Progenitor cell of endocrine pancreas (in vitro differentiated cells): ENCODE measurements at places on chromosomes 3 and 15. TPM values are rescaled to one million over a fixed set of nuclear protein-coding genes. Genes with fewer than 3 reads are reported as not detected.

Gene MAP2K5
- 26.0 and 30.7 TPM in 2 replicates for total RNA-seq

DNA sequence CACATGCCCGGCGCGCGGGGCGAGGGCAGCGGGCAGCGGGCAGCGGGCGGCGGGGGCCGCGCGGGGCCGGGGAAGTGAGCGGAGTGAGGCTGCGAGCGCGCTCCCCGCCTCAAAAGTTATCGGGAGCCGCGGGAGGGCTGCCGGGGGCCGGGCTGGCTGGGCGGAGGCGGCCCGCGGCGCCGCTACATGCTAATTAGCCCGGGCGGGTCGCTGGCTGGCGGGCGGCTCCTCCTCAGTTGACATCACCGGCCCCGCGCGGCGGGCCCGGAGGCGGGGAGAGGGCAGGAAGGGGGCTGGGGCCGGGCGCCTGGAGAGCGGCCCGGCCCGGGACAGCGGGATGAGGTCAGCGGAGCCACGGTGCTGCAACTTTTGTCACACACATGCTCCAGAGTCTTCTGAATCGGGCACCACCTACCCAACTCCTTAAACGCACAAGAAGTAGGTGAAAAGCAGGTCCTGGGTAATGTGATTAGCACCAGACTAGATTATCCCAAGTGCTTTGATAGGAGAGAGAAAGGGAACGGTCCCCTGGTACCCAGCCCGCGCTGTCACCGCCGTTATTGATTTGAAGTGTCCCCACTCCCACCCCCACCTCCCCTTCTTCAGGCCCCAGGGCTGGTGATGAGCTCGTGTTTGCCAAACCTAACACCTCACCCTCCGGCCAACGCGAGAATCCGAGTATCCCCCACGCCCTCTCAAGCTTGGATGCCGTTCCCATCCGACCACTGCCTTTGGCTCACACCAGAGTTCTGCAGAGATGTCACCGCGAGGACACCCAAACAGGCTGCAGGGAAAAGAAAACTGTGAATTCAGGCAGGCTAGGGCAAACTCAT lies at the start of gene HEG1:
TSS of gene HEG1 (minus strand) at position 85 of the 833 bp plus-strand sequence. CDS start 107 bp downstream, outside the sequence.
- DNase-seq, result peak; percentile 41

GRCh38 chr3:134852893-134853351 lies 57.9 kb downstream of the EPHB1 start:
- DNase-seq, result no peak

GRCh38 chr3:39050029-39050428 lies 1.7 kb downstream of the SCN11A start:
- no peak for DNase-seq

DNA sequence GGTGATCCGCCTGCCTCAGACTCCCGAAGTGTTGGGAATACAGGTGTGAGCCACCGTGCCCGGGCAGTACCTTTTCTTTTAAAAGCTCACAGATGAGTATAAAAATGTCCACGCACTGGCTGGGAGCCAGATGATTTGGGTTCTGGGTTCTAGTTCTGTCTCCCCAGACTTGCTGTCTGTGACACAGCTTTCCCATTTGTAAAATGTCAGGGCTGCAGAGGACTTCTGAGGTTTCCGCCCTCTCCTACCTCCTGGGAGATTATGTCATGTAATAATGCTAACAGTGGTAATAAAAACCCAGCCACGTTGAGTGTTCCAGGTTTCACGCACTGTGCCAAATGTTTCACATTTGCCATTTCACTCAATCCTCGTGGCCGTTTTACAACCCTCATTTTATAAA lies 1.3 kb upstream of the PPP4R2 start:
- no peak for DNase-seq

Gene GOLGA8G
- total RNA-seq, result not detected in 2 replicates

DNA sequence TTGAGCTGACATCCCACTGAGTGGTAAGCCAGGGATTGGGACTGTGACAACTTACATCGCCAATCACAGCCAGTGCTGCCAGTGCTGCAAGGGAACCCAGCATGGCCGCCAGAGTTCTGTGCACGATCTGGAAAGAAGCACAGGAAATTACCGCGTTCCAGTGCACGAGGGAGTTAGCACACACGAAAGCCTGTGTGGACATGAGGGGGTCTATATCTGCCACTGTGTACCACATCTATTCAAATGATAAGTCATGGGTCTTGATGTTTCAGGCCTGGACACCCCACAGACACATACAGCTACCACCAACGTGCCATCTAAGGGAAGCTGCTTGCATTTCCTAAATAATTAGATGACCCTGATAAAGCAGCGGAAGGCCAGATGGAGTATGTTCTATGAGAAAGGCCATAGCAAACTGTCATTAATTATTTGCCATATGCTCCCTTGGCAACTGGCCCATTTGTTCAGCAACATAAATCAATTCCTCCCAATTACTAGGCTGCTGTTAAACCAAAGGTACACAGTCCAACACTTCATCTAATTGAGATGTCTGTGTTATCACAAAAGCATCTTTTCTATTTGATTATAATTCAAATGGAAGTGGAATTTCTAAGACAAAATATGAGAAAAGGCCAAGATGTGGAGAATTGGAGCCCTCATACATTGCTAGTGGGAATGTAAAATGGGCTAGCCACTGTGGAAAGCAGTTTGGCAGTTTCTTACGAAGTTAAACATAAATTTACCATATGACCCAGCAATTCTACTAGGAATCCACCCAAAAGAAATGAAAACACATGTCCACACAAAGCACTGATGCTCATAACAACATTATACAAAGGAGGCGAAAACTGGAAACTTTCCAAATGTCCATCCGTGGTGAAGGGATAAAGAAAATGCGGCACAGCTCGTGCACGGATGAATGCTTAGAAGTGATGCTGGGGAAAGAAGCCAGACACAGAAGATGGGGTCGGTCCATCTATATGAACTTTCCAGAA lies 108.3 kb downstream of the OCA2 start:
- no peak for DNase-seq

- DNase-seq, result no peak
Measured at GRCh38 chr3:53764026-53764775, 82.0 kb downstream of the CHDH start.

- no peak for DNase-seq
Measured at GRCh38 chr15:95300958-95301357, 1029.5 kb upstream of the NR2F2 start.

Gene STAC
- total RNA-seq, result 1.2 and 1.6 TPM in 2 replicates

Gene THUMPD3
- total RNA-seq, result 61.3 and 62.4 TPM in 2 replicates

Gene BFSP2
- not detected in 2 replicates for total RNA-seq

Gene TUSC7
- total RNA-seq, result not detected in 2 replicates

- DNase-seq, result peak; percentile 62
Measured at GRCh38 chr15:55289746-55290527, at the start of gene RAB27A. RAB27A (minus strand) TSS chr15:55289813; CDS start chr15:55234934, 54,879 bp downstream.

DNA sequence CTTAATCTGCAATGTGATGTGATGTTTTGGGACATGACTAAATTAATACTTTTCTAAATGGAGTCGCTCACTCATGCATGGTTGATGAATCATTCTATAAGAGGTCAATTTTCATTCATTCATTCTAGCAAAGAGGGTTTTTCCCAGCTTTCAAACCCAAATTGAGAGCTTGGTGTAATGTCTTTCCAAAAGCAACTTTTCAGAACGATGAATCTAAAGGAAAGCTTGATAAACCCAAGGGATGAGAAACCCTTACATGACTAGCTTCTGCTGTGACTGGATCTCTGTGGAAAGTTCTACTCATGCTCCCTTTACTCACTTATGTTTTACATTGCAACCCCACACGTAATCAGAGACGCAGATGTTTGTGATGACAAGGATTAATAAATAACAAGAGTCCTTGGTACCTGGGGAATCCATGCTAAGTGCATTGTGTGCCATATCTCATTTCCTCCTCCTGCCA lies 47.7 kb downstream of the PDZRN3 start:
- no peak for DNase-seq

Gene CALML4
- total RNA-seq, result 9.7 and 11.9 TPM in 2 replicates

DNA sequence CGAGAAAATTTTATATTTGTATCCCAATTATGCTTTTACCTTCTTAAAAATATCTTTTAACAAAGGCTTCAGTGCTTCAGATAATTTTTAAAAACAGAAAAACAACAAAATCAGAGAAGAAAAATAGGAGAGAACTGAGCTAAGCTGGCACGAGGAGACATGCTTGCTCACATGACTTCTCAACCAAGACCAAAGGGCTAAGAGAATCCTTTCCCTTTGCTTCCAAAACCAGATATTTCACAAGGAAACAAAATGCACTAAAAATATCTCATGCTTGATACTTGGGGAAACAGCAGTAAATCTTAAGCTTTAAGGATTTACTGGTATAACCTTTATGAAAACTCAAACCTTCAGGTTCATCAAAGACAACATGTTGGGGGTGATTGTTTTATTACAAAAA lies 58.4 kb downstream of the CAPN7 start:
- DNase-seq, result no peak

DNA sequence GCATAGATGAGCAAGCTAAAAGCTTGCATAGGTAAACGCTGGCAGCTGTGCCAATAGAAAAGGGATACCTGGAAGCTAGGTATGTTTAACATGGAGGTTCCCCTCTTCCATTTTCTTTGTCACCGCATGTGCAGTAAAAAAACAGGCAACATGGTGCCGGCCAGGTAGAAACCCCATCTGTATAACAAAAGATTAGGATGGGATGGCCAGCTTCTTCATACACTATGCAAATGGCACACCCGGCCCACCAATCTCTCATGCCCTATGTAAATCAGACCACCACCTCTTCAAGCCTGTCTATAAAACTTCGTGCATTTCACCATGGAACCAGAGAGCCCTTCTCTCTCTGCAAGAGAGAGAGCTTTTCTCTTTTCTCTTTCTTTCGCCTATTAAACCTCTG lies 224.3 kb upstream of the P2RY1 start:
- DNase-seq, result no peak

DNA sequence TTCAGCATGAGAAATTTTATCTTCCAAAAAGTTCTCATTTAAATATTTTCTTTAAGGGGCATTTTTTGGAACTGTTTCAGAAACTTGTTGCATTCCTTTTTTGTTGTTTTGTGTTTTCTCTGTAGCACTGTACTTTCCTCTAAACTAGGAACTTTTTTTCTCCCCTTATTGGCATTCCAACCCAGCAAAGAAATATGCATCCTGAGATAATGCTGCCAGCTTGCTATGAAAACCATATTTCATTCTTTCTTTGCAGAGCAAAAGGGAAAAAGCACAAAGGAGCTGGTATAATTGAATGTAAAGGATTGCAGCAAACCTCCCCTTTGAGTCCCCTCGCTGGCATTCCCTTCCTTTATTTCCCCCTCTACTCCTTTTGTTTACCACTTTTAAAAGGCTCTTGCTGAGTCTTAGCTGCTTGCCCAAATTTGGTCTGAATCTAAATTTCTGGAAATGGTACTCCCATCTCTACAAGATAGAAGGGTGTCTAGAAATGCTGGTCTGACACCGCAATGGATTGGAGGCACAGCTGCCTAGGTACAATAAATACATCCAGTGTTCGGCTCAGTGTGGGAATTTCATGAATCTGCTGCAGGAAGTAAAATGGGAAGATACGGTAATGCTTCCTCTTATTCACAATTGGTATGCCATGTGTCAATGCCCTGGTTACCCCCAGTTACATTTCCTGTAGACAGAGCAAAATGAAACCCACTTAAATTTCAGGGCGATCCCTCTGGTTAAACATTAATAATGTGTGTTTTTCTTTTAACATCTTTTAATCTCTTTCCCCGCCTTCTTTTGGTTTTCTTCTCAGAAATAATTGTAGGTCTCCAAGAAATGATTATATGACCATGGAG lies 156.6 kb downstream of the MEIS2 start:
- no peak for DNase-seq

Gene SAMD7
- not detected in 2 replicates for total RNA-seq

DNA sequence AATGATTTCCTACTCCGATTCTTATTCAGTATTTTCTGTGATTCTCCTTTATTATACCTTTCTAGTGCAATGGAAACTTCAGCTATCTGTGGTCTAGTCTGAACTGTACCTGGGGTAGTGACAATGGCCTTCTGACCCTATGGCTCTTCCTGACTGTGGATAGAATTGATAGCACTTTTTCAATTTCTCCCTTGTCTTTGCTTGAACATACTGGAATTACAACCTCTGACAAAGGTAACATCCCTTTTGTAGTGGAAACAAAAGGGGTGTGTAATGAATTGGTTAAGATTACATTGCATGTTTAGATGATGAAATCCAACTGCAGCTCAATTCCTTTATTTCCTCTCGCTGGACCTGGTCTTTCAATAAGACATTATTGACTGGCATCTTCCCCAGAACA lies 21.0 kb upstream of the SOX2 start:
- no peak for DNase-seq

DNA sequence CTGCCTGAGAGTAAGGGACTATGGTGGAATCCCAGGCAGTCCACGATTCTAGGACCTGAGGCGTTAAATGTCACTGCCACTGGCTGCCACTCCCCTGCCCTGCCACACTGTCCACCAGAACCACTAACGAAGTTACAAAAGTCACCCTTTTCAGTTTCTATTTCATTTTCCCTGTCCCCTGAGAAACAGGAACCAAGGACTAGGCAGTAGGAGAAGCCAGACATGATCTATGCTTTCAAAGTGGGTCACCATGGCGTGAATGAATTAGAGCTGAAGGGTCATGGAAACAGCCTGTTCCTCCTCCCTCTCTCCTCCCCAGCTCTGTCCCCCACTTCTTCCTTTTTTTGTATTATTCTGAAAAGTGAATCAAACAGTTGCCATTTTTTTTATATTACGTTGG lies 9.1 kb upstream of the ADPRH start:
- no peak for DNase-seq

DNA sequence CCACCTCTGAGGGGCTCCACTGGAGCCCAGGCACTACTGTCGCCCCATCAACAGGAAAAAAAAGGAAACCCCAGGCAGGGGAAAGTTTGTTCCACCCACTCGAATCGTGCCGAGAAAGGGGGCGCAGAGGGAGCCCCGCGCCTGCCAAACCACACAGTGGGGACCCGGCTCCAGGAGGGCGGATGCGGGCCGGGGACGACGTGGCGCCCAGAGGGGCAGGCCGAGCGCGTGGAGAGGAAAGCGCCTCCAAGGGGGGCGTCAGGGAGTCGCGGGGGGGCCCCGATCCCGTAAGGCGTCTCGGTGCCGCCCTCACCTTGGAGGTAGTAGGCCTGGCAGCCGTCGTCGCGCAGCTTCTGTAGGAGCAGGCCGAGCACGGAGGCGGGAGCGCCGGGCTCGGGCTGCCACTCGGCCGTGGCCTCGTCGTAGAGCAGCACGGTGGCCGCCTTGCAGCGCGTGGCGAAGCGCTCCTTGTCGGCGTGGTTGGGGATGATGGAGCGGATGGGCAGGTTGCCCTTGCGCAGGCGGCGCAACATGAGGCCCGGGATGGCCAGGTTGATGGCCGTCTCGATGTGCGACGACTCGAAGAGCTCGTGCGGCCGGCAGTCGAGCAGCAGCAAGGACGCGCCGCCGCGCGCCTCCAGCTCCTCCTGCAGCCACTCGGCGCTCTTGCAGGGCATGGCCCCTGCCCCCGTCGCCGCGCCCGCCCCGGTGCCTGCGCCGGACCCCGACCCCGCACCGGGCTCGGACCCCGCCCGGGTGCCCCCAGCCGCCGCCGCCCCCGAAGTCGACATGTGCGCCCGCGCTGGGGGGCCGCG lies 627 bp downstream of the DUSP7 start:
- peak; percentile 34 for DNase-seq

DNA sequence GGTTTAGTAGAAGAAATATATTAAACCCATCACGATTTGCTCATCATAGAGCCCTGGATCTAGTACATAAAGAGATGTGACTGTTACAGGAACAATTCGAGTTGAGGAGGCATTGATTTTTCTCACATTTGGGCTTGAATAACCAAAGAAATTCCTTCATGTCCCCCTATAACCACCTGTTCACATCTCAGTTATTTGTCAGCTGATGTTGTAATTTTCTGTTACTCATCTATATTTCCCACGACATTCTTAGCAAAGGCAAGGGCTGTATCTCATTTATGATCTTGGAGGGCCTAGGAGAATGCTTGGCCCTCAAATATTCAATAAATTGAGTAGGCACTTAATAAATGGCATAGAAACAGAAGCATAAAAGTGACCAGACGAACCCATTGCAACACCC lies 36.4 kb upstream of the GYG1 start:
- no peak for DNase-seq

Gene A4GNT
- 3.1 and 3.4 TPM in 2 replicates for total RNA-seq

GRCh38 chr3:196608693-196609092 lies 30.8 kb upstream of the NRROS start:
- no peak for DNase-seq
